ENCODE measurements at places on chromosomes 3 and 15.

- DNase-seq, result peak; percentile 48
These were observed 1.2 kb upstream of the TYRO3 start for GRCh38 chr15:41557673-41558399.

DNA sequence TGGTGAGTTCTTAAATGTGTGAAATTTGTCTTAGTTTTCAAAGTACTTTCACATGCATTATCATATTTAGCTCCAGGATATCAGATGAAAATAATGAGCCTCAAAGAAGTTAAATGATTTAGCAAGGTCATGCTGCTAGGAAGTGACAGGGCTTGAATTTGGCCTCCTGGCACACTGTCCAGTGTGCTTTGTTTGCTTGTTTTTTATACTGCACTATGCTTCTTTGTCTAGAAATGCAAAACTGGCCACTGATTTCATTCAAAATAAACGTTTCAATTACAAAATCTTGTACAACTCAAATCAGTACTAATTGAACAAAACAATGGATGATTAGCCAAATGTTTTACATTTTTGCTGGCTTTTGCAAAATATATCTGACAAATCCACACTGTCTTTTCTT, 583.3 kb upstream of the CBLB start:
- DNase-seq, result no peak

DNA sequence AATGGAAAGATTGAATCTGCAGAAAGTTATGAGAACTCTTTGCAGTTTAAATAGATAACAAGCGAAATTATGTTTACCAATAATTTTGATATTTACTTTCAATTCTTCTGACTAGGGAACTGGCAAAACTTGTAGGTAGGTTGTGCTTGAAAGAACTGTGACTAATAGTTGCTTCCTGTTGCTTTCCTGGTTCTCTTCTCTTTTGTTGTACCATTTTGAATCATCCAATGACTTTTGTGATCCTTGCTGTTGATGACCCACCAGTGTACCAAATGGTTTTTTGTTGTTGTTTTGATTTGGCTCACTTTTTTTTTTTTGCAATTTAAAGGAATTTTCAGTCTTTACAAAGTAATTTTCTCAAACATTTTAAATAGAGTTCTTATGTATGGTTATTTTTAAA, 64.9 kb upstream of the DCBLD2 start:
- no peak for DNase-seq

- DNase-seq, result no peak
These were observed 80.2 kb downstream of the SHQ1 start for GRCh38 chr3:72768006-72768441.

DNA sequence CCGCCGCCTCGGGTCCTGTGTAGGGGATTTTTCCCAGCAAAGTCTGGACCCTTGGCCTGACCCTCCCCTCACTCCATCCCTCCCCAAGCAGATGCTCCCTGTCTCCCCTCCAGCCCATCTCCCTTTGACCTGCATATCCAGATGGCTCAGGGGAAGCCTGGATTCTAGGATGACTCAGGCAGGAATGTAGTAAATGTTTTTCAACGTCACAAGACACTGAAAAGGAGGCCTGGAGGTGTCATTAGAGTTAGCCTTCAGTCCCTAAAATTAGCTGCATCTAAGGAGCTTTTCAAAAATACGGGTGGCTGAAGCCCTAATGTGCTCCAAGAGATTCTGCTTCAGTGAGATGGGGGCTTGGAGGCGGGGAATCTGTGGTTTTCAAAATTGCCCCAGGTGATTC, 7.2 kb downstream of the ACAN start:
- DNase-seq, result no peak

DNA sequence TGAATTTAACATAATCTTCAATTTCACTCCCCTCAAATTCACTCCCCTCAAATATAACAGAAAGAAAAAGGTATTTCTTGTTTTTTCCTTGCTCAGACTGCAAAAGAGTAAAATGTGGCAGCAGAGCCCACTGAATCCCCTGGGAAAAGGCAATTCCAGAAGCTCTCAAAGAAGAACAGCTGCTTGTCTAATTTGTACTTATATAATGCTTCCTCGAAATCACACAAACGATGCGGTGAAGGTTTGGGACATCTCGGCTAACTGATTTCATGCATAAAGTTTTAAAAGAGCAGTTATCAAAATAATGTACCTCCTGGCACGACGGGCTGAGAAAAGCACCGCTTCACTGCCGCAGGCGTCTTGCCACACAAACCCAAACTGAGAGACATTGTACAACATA, 10.7 kb downstream of the BDH1 start:
- DNase-seq, result no peak

- DNase-seq, result no peak
These were observed 43.8 kb downstream of the GAP43 start for GRCh38 chr3:115666920-115667737.

GRCh38 chr15:65812916-65813315, 20.8 kb upstream of the DENND4A start:
- DNase-seq, result no peak

DNA sequence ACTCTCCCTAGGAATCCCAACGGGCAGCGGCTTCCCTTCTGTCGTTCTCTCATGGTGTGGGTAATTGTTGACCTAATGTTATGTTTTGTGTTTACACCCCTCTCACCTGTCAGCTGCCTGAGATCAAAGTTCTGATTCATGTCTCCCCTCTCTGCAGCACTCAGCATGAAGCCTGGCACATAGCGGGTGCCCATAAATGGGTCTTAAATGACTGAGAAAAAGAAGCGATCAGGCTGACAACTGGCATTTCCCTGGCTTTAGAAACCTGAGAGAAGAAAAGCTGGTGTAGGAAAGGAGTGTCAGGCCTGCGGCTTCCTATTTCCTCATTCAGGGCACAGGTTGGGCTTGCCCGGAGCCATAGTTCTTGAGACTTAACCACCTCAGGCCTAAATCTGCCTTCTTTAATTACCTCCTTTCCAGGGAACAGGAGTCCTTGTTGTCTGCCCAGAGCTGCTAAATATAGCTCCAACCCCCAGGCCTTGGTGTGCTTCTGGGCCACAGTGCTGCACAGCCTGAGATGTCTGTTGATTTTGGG, 31.8 kb downstream of the LPP start:
- DNase-seq, result peak; percentile 73
